Astrocyte of the cerebellum (primary cell): ENCODE measurements at places on chromosomes 3 and 15.

DNA sequence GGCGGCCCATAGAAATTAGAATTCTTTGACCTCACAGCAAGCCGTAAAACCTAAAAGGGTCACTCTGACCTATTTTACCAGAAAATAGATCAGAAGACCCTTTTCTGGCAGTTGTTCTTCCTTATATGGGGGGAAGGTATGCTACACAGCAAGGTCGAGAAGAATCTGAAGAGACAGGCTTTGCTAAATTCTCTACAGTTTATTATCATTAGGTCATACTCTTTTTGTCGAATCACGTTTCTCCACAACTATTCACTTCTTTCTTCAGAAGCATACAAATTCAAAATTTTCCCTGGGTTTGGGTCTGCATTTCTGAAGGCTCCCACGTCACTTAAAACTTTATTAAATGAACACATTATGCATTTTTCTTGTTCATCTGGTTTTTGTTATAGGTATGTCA is 229.5 kb upstream of the GRM7 start:
- no peak for DNase-seq

DNA sequence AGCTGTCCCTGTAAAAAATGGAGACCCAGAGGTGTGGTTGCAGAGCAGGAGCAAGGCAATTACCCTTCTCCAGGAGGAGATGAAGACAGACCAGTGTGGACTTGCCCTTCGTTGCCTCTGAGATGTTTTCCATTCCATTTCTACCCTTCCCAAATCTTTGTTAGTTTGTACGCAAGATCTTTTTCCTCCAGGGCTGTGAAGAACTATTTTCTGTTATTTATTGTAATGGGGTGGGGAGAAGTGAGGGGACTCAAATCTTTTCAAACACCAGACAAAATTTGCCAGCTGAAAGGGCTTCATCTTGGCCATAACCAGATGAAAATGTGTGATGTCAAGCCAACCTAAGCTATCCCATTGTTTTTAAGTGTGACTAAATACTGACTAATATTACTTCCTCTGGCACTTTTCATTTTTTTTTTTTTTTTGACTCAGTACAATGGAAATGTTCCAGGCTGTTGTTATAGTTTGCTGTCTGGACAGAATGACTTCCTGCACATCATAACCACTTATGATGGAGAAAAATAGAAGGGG is 271.3 kb upstream of the TPRG1 start:
- DNase-seq, result peak; percentile 85

- DNase-seq, result no peak
These were observed 116.5 kb downstream of the SLC9A9 start for GRCh38 chr3:143731776-143732175.

DNA sequence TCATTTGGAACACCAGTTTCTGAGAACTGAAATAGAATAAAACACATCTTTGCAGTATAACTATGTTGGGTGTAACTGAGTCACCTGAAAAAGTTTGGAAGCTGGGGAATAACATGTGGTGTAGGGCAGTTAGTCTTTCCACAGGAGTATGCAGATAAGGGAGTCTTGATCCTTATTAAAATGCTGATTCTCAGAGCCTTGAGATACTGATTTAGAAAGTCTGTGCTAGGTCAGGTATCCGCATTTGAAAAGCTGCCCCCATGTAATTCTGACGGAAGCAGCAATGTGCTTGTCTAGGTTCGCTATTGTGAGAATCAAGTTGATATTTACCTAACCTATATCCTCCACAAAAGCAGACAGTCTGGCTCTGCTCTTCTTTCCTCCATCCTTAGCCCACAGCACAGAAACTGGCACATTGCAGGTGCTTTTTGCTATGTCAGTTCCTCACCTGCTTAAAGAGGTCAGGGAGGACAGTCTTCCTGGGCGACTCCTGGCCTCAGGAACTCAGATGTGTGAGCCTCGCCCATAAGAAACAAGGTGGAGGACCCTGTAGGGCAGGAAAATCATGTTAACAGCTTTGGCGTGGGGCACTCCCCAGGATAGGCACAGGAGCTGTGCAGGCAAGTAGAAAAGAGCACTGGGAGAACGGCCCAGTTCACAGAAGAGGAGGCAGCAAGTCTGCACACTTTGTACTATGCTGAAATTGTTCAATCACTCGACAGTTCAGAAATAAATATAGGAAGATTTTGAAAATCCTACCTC is 27.6 kb upstream of the SRPRB start:
- DNase-seq, result no peak

DNA sequence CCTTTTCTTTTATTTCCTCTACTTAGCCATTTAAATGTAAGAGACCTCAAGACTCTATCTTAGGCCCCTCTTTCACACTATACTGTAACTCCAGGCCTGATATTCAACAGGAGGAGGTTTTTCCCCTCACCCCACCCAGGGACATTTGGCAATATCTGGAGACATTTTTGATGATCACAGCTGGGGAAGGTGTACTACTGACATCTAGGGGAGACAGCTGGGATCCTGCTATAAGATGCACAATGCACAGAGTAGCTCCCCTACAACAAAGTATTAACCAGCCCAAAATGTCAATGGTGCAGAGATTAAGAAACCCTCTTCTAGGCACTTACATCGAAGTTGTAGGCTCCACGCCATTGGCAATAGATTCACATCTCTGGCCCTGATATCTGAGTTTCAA is 517.5 kb upstream of the UBE2E2 start:
- no peak for DNase-seq

GRCh38 chr3:195123281-195123691 is 147.7 kb downstream of the XXYLT1 start:
- no peak for DNase-seq

- DNase-seq, result no peak
These were observed 192.5 kb upstream of the TSC22D2 start for GRCh38 chr3:150215616-150216015.

DNA sequence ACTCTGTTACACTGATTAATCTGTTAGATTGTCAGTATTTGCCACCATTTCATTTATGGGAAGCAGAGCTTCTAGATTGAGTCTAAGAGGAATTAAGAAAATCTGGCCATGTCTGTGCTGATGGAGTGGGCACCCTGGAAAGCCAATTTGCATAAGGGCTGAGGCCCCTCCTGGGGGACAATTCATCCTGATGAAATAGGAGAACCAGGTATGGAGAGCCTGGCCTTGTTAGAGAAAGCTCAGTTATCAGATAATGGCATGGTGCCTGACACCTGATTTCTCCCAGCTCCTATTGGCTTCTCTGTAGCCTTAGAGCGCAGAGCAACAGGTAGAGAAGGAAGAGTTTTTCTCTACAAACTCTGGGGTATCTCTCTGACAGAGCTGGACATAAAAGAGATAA is 114.2 kb downstream of the EBLN2 start:
- DNase-seq, result no peak

GRCh38 chr3:75192146-75192616 is 471.9 kb upstream of the FRG2C start:
- peak; percentile 8 for DNase-seq

GRCh38 chr15:50146632-50147031 is 27.6 kb upstream of the ATP8B4 start:
- no peak for DNase-seq

- DNase-seq, result no peak
These were observed 500 bp upstream of the VGLL3 start for GRCh38 chr3:86991482-86991815.

DNA sequence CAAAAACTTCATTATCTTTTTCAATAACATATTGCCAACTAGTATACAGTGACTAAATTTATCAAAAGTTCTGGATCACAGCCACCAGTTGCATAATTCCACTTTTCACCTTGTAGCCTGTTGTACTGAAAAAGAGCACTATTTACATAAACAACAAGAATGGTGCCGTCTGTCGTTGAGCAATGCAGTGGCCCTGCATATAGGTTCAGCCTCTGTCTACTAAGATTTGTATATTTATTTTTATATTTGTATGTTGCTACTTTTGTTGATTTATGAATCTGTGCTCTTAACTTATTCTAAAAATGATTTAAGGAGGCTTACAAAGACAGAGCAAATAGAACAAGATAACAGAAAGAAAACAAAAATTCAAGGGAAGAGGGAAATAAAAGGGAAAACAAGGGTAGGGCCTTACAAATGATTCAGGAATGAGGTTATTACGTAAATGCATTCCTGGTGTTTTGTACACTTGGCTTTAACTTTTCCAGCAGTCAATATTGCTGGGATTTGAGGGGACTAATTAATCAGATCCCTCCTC is 257.6 kb upstream of the STT3B start:
- peak; percentile 56 for DNase-seq

DNA sequence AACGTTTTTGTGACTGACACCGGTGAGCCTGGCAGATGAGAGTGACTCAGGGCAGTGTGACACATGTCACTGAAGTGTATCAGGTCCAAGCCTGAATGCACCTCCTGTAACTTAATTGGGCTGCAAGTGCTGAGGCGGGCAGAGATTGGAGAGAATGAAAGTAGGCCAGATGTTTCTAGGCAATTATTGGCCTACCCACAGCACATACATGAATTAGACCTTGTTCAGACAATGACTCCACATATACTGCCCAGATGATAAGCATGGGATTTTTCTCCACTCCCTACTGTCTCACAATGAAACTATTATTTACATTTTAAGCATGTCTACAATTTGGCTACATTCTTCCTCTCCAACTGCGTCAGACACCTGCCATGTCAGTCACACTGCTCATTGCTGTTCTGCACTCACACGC is 187.3 kb upstream of the ZNF385D start:
- DNase-seq, result no peak

DNA sequence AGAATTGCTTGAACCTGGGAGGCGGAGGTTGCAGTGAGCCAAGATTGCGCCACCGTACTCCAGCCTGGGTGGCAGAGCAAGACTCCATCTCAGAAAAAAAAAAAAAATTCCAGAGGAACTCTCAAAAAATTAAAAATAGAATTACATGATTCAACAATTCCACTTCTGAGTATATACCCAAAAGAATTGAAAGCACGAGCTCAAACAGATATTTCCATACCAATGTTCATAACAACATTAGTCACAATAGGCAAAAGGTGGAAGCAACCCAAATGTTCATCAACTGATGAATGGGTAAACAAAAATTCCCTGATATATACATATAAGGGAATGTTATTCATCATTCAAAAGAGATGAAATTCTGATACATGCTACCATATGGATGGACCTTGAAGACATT is 16.9 kb upstream of the MORF4L1 start:
- no peak for DNase-seq

DNA sequence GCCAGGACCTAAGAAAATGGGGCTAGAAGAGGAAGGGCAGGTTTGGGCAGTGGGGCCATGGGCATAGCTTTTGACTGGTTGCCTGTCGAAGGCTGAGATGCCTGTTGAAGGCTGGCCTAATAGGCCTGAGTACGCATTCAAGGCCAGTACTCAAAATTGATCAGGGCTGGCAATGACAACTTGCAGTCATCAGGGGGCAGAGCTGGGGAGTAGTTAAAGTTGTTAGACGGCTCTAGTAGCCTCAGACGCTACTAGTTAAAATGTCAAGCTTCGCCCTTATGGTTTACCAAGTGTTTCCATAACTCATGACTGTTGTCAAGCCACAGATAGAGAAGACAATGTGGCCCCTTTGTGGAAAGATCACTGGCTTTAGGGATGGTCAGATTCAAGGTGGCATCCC is 28.7 kb downstream of the SPG21 start:
- no peak for DNase-seq

GRCh38 chr3:139378587-139379241 is 10.7 kb downstream of the COPB2 start:
- no peak for DNase-seq

GRCh38 chr3:183500981-183501704 is 54.4 kb downstream of the KLHL6 start:
- DNase-seq, result no peak

- DNase-seq, result no peak
These were observed 87.4 kb upstream of the ARHGEF3 start for GRCh38 chr3:56889131-56889530.

- no peak for DNase-seq
These were observed 901 bp upstream of the RASSF1 start for GRCh38 chr3:50341537-50341936.

DNA sequence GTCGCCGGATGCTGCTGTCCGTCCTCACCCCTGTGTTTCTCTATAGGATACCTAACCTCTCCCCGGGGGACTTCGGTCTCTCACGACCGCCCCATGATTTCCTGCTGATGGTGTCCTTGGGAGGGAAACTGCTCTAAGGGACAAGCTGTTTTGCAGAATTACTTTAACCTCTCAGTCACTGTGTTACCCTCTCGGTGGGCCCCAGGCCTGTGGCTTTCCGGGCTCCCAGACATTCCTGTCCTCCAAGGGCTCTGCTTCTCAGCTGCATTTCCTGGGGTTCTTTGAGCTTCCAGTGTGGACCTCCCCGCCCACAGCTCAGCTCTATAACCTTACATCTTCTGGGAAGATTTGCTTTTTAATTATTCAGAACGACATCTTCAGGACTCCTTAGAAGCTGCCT is 40.9 kb downstream of the CHST2 start:
- DNase-seq, result no peak

- DNase-seq, result no peak
These were observed 253.9 kb upstream of the RBMS3 start for GRCh38 chr3:29026959-29027358.

DNA sequence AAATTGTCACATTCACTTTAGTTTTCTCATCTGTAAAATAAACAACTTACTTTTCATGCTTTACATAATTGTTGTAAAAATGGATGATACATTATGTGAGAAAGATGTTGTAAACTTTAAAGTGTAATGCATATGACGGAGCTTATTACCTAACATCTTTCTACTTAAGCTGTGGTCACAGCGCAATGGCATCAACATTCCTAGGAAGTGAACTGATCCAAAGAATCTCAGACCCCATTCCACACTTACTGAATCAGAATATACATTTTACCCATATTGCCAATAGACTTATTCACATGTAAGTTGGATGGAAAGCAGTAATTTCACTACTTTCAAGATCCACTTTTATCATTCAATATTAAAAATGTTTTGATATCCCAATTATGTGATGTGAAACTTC is 497.5 kb downstream of the FGF12 start:
- DNase-seq, result no peak

DNA sequence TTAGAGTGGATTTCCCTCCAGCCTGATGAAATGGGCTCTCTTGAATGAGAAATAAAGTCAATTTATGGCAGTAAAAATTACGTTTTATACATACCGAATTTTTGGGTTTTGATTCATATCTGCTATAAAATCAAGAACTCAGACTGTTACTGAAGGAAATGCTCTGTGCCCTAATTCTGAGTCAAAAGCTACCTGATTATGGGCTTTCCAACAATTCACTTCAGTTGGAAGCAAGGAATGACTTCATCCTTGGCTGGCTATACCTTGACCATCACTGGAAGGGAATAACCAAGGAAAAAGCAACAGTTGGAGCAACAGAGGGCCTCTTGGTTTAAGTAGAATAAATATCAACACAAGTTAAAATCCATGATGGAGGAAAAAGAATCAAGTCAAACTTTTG is 88.6 kb downstream of the ZNF385D start:
- no peak for DNase-seq

- DNase-seq, result no peak
These were observed 892 bp downstream of the NMD3 start for GRCh38 chr3:161221806-161222600.

DNA sequence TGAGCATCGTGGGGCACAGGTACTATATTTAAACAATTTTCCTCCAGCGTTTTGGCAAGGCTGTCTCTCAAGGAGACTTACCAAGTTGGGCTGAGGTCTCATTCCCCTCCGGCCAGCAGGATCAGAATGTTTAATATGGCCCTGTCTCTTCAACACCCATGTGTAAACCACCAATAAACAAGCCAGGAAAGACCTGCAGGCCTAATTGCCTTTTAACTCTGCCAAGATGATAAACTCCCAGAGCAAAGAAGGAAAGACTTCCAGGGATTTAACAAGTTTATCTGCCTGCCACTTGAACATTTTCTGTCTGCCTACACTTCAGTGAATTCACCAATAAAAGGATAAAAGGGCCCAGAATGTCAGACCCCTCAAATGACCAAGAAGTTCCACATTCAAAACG is 130.3 kb upstream of the WNT5A start:
- no peak for DNase-seq
